Stimulated activated CD4-positive, alpha-beta T cell treated with anti-CD3 and anti-CD28 coated beads, Interleukin-4, amount 100 ng/mL, for 48 hours (primary cell): ENCODE measurements at places on chromosomes 11 and 22.

DNA sequence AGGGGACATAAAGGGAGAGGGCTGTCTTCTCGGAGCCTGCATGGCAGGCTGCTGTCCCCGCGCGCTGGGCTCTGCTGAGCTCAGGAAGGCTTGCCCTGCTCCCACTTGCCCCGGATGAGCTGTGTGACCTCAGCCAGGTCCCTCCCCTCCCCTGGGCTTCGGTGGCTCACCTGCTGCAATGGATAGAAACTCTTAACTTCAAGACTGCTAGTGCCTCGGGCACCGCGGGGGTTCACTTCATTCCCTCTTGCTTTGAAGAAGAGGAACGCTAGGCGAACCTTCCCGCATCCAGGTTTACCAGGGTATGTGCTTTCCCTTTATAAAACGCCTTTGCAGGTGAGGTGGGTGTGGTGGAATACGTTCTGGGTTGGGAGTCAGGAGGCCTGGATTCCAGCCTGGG lies 115.0 kb downstream of the PHF21B start:
- no peak for DNase-seq

DNA sequence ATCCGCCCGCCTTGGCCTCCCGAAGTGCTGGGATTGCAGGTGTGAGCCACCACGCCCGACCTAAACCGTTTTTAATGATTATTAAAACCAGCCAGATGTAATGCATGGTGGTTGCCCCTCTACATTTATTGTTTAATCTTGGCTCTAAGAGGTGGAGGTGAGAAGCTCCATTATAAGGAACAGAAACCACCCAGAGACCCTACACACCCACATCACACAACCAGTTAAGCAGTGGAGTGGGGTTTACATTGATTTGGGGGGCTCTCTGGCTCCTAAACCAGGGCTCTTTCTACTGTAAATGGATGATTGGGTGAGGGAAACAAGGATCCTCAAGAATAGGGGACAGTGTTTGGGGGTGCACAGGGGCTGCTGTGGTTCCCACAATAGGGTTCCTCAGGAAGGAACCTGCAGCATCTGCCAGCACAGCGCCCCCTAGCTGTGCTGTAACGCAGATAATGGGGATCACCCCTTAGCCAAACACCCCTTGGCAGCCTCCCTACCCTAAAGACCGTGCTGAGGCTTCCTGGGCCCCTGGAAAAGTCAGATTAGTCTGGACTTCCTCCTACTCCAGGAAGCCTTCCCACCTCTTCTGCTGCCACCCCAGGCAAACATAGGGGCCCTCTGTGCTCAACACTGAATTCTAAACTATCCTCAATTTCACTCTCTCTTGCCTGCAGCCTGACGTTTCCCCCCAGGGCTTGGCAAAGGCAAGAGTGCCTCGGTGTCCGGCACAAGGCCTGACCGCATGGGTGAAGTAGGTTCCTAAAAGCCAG lies 2.4 kb downstream of the MPST start:
- peak; percentile 52 for DNase-seq

- no peak for DNase-seq
Measured at GRCh38 chr22:29798801-29799200, 31.6 kb downstream of the UQCR10 start.

DNA sequence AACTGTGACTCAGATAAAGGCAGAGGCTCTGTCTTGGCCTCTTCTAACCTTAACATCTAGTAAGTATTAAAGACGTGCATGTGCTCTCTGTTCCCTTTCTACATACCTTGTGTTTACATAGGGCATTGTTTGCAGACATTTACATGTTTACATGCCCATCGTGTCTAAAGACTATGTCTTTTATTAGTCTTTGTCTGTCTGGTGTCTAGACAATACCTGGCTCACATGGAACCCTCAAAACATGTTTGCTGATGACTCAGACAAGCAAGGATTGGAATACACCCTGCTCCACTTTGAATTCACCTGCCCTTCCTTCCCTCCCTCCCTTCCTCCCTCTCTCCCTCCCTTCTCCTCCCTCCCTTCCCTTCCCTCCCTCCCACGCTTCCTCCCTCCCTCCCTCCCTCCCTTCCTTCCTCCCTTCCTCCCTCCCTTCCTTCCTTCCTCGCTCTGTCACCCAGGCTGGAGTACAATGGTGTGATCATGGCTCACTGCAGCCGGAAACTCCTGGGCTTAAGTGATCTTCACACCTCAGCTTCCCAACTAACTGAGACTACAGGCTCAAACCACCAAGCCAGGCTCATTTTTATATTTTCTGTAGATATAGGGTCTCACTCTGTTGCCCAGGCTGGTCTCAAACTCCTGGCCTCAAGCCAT lies 23.7 kb upstream of the SORL1-AS1 start:
- no peak for DNase-seq

GRCh38 chr11:118144301-118145268 lies 8.0 kb downstream of the SCN4B start:
- no peak for DNase-seq

DNA sequence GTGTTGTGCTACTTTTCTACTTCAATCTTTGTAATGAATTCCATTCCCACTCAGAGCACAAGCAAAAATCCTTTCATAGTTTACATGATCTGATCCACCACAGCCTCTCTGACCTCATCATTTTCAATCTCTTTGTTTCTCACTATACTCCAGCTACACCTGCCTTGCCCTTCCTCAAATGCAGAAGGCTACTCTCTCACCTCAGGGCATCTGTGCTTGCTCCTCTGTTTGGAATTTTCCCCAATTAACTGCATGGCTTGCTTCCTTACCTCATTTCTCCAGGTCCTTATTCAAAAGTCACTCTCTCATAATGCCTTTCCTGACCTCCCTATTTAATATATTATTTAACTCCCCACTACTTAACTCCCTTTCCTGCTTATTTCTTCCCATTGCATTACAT lies 100.6 kb upstream of the OLFML1 start:
- DNase-seq, result no peak

- DNase-seq, result no peak
Measured at GRCh38 chr22:45934659-45935341, 42.2 kb downstream of the WNT7B start.

DNA sequence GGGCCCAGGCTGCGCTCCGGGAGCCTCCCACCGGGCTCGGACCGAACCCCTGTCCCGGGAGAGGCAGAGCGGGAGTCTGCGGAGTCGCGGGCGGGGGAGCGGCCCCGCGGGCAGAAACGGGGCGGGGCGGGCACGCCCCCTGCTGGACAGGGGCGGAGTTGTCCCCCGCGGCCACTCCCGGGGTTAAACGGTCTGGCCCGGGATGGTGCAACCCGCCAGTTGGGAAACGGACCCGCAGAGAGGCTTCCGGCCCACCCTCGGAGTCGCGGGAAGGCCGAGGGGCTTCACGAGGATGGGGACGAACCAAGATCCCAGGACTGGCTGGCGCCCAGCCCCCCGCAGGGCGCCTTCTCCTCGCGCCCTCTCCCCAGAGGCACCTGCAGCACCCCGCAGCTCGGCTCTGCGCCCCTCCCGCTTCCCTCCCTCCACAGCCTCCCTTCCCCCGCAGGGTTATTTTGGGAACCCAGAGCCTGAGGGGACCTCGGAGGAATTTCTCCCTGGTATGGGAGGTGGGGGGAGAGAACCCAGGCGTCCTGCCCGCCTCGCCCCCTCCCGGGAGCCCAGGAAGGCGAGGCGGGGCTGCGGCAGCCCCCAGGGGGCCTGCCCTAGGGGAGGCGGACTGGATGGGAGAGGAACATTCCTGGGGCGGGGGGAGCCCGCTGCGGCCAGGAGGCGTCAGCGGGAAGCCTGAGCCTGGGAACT lies 902 bp downstream of the RASGRP2 start:
- peak; percentile 75 for DNase-seq

- DNase-seq, result no peak
Measured at GRCh38 chr11:118628432-118628831, 21.0 kb downstream of the PHLDB1 start.

- DNase-seq, result no peak
Measured at GRCh38 chr11:93603225-93604007, 58.1 kb upstream of the CEP295 start.

- no peak for DNase-seq
Measured at GRCh38 chr11:10413268-10413667, 41.8 kb upstream of the AMPD3 start.

- no peak for DNase-seq
Measured at GRCh38 chr11:2160736-2161259, at the start of gene INS. Gene INS (minus strand): TSS chr11:2161209. CDS start chr11:2160971, 238 bp downstream.

- no peak for DNase-seq
Measured at GRCh38 chr11:12748561-12748960, 74.3 kb downstream of the TEAD1 start.

GRCh38 chr22:26777156-26777801 lies 119.9 kb downstream of the MIAT start:
- no peak for DNase-seq

- no peak for DNase-seq
Measured at GRCh38 chr11:59769828-59770227, 14.7 kb downstream of the STX3 start.

DNA sequence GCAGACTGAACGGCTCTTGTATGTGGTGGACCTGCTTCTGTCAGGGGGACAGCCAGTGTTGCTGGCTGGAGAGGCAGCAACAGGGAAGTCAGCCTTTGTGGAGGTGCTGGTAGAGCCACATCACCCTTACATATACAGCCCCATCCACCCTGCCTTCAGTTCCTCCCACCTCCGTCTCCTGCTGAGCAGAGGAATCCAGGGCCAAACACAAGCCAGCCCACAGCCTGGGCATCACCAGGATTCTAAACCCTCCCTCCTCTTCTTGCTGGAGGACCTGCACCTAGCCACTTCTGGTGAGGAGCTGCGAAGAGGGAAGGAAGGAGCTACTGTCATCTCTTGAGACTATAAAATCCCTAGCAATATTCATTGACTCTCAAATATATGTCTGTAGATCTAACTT lies 51.6 kb downstream of the DNHD1 start:
- DNase-seq, result no peak

- DNase-seq, result no peak
Measured at GRCh38 chr11:15161790-15162189, 47.1 kb downstream of the INSC start.

DNA sequence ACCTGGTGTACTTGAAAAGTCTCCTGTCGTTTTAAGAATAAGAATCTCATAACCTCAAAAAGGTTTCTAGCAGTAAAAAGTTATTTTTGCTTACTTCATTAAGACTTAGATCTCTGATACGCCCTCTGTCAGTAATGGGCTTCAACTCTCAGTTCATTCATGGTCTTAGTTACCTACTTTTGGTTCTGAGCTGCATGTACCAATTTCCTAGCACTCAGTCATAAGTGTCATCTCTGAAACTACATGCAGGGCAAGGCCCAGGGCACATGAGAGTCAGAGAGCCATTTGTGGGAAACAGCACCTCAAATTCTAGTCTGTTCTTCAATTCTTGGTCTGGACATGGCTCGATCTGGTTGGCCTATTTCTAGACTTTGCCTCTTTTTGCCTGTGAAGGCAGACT lies 838.4 kb downstream of the FAM181B start:
- DNase-seq, result no peak

- no peak for DNase-seq
Measured at GRCh38 chr11:64055077-64055476, 19.3 kb downstream of the FLRT1 start.

- DNase-seq, result no peak
Measured at GRCh38 chr11:67300256-67300755, 3.0 kb upstream of the SSH3 start.

DNA sequence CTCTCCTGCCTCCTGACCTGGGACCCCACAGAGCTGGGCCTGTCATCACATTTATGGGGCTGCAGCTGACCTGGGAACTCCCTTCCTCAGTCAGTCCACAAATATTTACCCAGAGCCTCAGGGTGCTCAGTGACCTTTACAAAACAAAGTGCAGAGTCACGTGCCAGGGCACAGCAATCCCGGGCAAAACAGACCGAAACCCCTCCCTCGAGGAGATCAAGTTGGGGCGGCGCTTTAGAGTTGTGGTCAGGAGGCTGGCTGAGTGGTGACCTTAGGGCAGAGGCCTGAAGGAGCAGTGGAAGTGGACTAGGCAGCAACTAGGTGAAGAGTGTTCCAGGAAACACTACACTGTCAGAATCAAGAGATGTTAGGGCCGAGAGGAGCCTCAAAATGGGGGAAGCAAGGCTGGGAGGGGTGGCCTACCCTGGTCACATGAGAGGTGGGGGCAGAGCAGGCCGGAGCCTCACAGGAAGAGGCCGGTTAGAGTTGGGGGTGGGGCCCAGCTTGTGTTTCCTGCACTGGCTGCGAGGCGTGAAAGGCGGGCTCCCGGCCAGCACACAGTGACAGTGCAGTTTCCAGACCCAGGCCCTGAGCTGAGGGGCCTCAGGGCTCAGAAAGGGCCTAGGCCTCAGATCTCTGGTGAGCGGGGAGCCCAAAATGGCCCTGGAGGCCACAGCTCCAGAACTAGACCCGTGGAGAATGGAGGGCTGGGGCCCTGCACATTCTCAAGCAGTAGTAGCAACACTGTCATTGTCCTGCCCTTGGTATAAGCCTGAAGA lies 3.7 kb upstream of the NEAT1 start:
- peak; percentile 86 for DNase-seq

GRCh38 chr22:30828187-30829155 lies 133.8 kb downstream of the OSBP2 start:
- no peak for DNase-seq

DNA sequence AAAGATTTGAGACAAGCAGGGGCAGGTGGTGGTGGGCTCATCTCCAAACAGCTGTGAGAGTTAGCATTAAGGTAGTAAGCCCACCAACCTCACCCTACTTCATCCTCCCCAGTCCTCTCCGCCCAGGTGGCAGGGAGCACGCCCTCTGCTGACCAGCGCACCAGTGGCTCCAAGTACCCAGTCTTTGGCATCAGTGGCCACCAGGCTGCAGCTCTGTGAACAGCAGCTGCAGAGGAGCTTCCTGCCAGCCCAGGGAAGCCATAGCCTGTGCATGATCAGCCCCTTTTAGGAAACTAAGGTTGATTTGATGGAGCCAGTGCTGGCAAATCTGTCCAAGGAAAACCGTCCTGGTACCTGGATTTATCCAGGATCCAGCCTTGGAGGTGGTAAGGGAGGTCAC lies 21.7 kb downstream of the CAVIN3 start:
- no peak for DNase-seq

DNA sequence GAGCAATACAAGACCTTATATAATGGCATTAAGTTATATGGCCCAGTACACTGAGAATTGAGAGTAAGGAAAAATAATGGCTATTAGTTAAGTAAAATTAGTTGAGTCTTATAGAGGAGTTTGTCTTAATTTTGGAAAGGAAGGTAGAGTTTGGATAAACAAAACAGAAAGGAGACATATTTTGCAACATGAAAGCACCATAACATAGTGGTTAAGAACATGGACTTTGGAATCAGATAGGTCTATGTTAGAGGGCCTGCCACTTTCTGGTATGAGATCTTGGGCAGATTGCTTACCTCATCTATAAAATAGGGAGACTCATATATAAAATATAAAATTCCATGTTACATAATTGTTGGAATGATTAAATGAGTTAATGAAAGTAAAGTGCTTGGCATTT lies 68.9 kb downstream of the CSTPP1 start:
- no peak for DNase-seq

DNA sequence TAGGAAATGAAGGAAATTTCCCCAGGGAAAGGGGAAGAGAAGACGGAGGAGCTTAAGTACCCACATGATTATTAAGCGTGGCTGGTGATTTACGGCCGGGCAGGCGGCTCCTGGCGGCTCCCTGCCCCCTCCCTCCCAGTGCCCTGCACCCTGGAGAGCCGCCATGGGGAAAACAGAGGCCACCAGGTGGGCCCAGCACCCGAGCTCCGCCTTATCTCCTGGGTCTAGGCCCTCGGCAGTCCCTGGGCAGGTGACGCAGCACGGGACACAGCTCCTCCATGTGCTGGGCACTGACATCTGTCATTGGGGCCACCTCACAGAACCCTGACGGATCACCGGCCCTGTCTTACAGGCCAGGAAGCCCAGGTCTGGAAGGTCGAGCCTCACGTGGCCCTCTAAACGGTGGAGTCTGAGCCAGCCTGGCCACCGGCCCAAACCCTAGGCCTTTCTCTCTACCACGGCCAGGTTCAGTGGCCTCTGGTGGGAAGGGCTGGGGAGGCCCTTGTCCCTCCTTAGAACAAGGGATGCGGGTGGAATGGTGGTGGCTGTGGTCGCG lies 60.2 kb upstream of the PPARA start:
- DNase-seq, result no peak
